ENCODE measurements at places on chromosomes 11 and 22.

GRCh38 chr22:37054056-37054395, 2.5 kb downstream of the KCTD17 start:
- DNase-seq, result no peak

GRCh38 chr11:111977146-111978027, 40.2 kb downstream of the DIXDC1 start:
- DNase-seq, result peak; percentile 15

GRCh38 chr11:106961048-106961447, 57.2 kb downstream of the GUCY1A2 start:
- DNase-seq, result no peak

DNA sequence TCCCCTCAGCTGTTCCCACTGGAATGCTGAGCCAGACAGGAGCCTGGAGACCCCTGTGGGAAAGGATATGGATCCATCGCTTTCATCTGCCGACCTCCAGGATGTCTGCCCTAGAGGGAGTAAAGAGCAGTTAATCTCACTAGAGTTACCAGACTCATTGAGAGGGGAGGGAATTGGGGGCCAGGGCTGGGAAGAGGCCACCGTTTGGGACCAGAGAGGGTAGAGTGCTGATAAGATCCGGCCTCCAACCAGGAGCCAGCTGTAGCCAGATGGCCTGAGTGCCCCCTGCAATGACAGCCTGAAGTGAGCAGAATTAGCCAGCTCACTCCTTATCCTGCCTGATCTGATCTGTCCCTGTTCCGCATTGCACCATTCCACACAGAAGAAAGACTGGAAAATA, 3.7 kb upstream of the APLNR start:
- DNase-seq, result no peak

DNA sequence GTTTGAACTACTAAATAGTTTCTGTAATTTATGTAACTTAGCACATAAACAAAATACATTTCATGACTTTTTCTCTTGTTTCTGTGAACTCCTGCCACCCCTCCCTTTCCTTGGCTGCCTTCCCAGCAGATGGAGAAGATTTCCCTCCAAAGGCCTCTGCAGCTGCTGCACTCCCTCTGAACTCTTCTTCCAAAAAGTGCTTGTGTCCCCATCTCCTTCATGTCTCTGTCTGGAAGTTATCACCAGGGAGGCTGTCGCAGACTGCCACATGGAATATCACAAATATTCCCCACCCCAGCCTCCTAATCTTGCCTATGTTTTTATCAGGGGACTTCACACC, 1068.3 kb downstream of the OPCML start:
- no peak for DNase-seq

GRCh38 chr11:111303461-111303860, 5.1 kb downstream of the POU2AF3 start:
- DNase-seq, result no peak

DNA sequence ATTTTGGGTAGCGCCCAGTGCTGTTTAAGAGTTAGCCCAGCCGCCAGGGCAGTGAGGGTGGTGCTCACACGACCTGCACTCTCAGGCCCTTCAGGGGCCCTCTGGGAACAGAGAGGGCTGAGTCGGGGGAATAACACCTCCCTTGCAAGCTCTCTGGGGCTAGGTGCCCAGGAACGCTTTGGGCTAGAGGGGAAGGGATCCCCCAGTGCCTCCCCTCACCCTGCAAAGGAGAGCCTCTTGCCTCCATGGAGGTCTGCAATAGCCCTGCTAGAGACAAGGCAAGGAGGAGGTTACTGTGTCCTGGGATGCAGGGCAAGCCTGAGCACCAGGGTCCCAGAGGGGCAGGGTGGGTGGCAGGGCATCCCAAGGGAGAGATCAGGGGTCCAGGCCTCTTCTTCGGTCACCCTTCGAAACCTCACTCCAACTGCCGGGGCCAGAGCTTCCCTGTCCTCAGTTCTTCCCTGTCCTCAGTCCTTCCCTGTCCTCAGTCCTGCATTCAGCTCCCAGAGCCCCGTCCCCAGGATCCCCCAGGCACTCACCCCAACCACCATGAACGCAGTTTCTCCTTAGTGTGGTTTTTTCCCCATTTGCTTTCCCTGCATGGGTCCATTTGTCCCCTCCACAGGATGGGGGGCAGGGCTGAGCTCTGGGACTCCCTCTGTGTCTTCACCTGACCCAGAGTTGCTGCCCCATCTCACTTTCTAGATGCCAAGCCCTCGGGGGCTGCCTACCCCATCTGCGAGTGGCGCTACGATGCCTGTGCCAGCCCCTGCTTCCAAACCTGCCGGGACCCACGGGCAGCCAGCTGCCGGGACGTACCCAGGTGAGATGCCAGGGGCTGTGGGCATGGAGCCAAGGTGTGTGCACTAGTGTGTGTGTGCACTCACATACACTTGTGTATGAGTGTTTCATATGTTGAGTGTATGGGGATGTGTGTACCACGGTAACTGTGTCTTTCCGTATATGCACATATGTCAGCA, 60.8 kb downstream of the OTOG start:
- DNase-seq, result no peak

- no peak for DNase-seq
These were observed 95.3 kb upstream of the ALKBH3 start for GRCh38 chr11:43785318-43785717.

GRCh38 chr22:20659258-20659657, 114.7 kb upstream of the SERPIND1 start:
- DNase-seq, result no peak

- peak; percentile 40 for DNase-seq
These were observed 6.7 kb downstream of the ANKRD13D start for GRCh38 chr11:67295846-67296245.

DNA sequence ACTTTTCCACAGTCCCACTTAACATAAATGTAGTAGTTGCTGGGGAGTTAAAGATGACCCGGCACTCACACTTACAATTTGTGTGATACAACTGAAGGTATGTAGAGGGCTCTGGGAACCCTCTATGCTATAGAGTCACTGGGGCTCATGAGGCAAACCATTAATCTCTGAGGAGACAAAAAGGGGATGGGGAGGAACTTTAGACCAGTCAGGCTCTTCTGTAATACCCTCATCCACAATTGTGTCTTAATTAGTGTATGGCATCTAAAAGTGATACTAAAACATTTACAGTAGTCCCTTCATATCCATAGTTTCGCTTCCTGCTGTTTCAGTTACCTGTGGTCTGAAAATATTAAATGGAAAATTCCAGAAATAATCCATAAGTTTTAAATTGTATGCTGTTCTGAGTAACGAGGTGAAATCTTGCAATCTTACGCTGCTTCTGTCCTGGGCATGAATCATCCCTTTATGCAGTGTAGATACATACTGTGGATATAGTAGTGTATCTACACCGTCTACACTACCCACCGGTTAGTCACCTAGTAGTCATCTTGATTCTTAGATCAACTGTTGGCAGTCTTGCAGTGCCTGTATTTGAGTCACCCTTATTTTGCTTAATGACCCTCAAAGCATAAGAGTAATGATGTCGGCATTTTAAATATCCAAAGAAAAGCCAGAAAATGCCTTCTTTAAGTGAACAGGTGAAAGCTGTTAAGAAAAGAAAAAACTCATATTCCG, 12.2 kb downstream of the CBL start:
- no peak for DNase-seq

DNA sequence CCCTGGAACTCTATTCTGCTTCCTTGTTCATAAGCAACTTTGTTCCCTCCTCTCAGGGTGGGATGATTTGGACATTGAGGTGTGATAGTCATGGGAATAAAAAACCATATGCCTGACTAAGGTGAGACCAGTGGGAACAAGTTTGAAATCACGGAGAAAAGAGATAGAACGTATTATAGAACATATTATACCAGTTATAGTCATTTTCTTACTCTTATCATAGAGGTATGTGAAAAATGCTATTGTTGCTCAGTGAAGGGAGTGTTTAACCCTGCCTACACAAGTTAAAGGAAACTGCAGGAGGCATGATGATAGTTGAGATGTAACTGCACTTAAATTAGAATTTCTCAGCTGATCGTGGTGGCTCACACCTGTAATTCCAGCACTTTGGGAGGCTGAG, 15.5 kb downstream of the OR6Q1 start:
- DNase-seq, result no peak

DNA sequence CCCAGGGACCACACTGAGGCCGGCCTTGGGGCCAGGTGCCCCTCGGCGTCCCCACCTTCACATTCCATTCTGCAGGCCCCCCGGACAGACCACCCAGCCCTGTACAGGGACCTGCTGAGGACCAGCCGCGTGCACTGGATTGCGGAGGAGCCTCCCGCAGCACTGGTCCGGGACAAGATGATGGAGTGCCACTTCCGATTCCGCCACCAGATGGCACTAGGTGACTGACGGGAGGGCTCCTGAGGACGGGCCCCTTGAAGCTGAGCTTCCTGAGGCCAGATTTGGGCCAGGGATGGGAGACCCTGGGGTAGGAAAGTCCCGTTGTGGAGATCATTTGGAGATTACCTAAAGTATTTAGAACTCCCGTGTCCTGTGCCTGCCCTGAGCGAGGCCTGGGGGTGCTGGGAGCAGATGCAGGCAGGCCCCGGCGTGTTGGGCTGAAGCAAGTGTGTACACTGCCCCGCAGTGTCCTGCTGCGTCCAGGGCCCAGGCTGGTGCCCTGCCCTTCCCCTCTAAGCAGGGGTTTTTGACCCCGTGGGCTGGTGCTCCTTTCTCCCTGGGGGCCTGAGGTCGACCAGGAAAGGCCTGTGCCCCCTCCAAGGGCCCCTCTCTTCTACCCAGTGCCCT, 20.0 kb downstream of the TRMU start:
- peak; percentile 11 for DNase-seq

DNA sequence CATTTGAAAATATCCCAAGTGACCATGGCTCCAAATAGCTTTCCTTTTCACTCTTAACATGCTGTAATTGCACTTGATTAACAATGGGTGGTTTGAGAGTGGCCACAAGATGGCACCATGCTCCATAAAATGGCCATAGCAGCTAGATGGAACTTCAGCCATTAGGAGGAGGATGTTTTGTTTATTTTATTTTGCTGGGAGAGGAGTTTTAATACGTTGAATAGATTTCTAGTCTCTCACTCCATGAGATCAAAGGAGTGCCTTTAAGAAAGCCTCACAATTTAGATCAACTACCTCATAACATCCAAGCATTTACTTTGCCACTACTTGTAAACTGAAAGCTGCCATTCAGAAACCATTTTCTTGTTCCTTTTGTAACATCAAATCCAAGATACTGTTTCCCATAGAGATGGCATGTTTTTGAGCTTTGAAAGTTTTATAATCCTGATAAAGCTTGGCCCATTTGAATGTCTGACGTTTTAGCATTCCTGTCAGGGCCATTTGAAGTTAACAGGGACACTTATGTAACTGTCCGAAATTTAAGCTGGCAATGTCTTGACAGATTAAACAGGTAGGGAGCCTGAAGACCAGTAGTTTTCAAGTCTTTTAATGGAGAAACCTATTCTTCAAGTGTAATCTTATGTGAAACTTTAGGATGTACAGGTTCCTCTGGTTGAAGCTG, 4.7 kb downstream of the FEN1 start:
- DNase-seq, result peak; percentile 85

GRCh38 chr22:24453853-24454252, 26.5 kb downstream of the ADORA2A start:
- DNase-seq, result no peak

- no peak for DNase-seq
These were observed 45.5 kb upstream of the ALKBH3 start for GRCh38 chr11:43835104-43835503.

- no peak for DNase-seq
These were observed 791.3 kb upstream of the KIRREL3 start for GRCh38 chr11:127791844-127792243.

DNA sequence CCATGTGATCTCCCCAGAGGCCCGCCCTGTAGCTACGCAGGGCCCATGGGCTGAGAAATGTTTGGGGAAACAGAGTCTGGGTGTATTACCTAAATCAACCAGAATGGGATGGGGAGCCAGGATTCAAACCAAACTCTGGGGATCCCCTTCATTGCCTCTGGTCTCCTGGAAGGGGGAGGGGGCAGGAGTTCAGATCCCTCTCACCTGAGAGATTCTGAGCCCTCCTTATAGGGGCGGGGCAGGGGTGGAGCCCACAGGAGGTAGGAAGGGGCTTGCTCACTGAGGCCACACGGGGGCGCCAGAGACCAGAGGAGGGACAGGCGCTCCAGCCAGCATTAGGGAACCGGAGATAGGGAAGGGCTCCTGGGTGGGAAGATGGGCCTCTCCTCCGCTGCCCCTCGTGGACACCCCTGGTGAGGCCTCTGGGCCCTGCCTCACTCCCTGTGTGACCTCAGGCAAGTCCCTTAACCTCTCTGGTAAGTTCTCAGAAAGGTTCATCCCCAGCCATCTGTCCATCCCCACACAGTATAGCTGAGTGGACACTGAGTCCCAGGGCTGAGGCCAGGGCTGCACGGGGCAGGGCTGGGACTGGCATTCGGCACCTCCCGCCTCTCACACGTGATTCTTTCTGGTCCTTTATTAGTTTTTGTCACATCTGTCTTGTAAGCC, 2.7 kb upstream of the CDC42BPG start:
- DNase-seq, result peak; percentile 88

DNA sequence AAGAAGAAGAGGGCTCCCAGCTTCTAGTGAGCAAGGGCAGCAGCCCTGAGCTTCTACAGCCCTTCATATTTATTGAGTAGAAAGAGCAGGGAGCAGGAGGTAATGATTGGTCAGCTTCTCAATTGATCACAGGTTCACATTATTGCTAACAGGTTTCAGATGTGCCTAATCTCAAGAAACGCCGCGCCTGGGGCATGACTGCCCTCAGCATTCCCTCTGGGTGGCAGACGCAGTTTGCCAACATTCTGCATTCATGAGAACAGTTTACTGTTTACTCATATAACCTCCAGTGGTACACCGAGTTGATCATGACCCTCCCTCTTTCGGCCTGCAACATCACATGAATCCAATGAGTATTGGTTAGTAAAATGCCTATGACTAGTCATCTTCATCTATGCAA, 4.7 kb upstream of the ZNF74 start:
- no peak for DNase-seq

GRCh38 chr11:69444381-69445130, 36.9 kb upstream of the LINC01488 start:
- no peak for DNase-seq

DNA sequence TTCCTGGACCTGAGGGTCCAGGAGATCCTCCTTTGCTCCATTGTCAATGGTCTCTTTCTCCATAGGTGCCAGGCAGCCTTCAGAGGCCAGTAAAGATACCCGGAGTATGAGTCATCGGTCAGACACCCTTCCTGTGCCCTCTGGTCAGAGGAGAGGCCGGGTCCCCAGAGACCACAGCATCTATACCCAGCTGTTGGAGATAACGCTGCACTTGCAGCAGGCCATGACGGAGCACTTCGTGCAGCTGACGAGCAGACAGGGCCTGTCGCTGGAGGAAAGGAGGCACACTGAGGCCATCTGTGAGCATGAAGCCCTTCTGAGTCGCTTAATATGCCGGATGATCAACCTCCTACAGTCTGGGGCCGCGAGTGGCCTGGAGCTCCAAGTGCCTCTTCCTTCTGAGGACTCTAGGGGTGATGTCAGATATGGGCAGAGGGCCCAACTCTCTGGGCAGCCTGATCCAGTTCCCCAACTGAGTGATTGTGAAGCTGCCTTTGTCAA, at the start of gene ACCSL:
Gene ACCSL, plus strand, starts transcription at position 51 of the 501 bp plus-strand sequence. Its CDS starts 56 bp downstream, at position 107.
- DNase-seq, result no peak
